NCI-H2029 (cell line): ENCODE measurements at places on chromosomes 7 and 10.
A peak's percentile ranks its signal among the peaks of the same experiment; 100 is the strongest.

DNA sequence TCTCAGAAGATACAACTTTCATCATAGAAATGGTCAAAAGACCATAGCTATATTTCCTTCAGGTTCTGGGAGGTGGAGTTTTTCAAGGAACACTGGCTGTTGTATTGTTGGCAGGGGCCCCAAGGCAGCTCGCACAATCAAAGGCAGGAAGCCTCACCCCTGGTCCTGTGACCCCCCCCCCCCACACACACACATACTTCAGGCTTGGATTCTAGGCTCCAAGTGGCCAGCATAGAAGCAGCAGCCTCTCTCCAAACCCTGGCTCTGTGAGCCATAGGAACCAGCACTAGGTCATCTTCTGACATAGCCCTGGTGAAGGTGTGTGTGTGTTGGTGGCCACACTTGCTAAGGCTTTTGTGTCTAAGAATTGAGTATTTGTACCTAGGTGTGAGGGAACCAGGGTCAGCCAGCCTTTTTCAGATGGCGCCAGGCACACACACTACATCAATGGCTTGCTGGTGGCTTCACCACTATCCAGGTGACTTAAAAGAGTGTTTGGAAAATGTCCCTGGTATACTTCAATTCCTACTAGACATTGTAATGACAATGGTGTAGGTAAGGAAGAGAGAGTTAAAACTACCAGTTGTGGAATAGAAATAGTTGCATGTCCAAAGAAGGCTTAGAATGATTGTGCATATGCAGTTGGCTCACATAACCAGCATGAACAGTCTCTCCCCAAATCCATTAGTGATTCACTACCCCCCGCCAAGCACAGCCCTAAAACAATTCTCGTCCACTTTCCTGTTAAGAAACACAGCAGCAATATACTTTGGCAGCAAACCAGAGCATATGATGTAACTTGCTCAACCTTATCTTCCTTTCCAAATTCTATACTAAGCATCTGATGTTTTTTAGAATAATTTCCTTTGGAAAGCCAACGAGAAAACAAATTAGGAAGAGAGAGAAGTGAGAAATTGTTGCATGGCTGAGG, 91.3 kb downstream of the AVL9 start:
- DNase-seq: no peak

- peak; percentile 79 for DNase-seq
Measured at GRCh38 chr10:23070913-23071218, 24.5 kb upstream of the MSRB2 start.

DNA sequence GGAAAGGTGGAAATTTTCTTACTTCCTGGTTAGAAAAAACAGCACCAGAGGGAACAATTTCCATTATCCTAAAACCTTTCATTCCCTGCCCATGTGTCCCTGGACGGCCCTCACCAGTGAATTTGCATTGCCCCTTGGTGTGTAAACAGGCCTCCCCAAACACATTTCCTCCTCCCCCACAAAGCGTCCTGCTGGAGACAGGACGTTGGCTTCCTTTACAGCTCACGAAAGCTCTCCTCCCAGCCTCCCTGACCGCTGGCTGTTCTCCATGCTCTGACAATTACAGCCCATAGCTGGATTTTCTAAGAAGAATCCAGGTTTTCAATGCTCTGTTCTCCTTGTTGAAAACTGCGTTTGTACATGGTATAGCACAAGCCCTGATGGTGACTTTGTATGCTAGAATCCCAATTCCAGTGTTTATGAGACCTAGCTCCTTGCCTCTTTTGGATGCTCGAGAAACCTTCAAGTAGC, 724.2 kb upstream of the CELF2 start:
- DNase-seq: no peak

GRCh38 chr10:12796401-12797160, 204.9 kb downstream of the CCDC3 start:
- DNase-seq: no peak

- no peak for DNase-seq
Measured at GRCh38 chr10:124069341-124070264, 23.8 kb downstream of the CHST15 start.

- DNase-seq: no peak
Measured at GRCh38 chr7:94001396-94001795, 2.8 kb downstream of the BET1 start.

DNA sequence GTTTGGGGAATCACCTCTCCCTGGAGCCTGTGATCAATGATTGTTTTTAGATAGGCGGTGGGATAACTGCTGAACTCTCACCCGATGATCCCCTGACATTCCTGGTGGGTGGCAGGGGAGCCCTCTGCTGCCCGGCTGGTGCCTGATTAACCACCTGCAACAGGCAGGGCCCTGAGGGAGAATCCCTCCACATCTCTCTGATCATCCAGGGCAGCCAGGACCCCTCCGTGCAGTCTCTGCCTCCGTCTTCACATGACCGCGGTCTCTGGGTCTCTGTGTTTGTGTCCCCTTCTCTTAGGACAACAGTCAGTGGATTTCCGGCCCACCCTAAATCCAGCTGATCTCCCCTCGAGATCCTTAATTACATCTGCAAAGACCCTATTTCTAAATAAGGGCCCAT, 17.4 kb downstream of the CALML5 start:
- no peak for DNase-seq

DNA sequence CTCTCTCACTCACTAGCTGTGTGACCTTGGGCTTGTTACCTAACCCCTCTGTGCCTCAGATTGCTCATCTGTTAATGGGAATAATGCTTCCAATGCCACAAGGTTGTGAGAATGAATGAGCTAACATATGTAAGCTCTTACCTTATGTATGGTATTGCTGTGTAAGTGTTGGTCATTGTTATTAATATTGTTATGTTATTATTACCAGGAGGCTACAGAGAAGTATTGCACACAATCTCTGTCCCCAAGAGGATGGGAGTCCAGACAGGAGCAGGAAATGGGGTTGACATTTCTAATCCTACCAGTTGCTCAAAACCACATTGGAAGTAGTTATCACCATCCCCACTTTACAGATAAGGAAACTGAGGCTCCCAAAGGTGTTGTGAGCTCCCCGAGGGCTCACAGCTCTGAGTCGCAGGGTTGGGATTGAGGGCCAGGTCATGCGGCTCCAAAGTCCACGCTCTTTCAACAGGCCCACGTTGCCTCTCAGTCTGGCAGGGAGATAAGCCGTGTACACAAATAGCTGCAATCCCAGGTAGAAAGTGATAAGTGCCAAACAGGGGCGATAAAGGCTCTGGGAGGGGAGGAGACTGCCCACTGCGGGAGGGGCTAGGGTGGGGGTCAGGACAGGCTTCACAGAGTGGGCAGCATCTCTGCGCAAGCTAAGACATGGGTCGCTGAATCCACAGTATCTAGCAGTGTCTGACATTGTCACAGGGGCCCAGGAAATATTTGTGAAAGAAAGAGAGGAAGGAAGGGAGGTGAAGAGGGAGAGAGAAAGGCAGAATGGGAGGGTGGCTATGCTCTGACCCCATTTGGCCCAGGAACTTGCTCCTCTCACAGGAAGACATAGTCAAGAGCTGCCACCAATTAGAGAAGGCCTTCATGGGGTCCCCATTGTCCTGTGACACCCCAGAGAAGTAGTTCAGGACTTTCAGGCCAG, 9.6 kb upstream of the ZMIZ1 start:
- DNase-seq: no peak

DNA sequence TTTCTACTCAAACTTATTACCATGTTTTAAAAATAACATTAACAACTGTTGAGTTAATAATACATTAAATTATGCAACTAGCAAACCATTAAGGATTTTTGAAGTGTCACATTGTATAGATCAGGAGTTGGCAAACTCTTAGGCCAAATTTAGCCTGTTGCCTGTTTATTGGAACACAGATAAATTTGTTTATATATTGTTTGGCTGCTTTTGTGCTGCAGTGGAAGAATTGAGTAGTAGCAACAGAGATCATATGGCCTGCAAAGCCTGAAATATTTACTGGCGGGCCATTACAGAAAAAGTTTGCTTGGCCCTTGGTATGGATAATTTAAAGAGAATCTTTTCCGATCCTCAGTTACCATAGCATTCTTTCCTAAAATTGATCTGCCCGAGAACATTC, 50.7 kb upstream of the TMEM236 start:
- no peak for DNase-seq

DNA sequence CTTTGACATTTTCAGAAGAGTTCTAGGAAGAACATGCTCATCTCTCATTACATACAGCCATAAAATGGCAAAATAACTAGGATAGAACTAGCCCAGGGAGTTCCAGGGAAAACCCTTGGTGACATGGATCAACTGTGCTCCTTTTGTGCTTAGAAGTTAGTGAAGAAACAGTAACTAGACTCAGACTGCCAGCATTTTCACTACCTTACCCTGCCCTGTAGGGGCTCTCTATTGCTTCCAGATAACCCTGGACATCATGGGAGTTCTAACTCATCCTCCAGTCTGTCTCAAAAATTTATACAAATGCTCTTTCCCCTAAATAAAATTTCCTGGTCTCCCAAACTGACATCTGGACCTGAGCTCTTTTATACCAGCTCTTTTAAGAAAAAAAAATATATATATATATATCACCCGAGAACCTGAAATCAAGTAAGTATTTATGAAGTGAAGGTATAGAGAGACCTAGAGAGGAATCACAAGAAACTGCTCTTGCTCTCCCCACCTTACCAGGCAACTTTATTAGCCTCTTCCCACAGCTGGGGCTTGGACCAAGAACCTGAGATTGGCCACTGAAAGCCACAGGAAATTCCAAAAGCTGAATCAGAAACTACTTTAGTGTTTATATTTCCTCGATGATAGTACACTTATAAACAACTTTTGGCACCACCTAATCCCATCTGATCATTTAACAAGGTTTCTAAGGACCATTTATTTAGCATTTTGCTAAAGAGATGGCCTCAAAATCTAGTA, 101.4 kb downstream of the RELN start:
- DNase-seq: no peak

DNA sequence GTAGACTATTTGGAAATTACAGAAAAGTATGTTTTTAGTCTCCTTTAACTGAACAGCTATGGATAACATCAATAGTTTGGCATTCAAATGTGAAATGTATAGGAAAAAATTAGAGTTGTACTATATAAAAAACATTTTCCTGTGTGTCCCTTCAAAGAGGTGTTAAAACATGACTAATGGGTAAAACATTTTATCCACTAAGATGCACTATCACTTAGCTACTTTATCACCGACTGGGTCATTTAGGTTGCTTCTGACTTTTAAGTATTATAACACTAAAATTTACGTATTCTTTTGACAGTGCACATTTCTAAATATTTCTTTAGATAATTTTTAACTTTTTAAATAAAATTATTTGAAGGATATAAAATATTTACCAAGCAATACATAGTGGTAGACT, 77.6 kb downstream of the UBE2H start:
- DNase-seq: no peak

DNA sequence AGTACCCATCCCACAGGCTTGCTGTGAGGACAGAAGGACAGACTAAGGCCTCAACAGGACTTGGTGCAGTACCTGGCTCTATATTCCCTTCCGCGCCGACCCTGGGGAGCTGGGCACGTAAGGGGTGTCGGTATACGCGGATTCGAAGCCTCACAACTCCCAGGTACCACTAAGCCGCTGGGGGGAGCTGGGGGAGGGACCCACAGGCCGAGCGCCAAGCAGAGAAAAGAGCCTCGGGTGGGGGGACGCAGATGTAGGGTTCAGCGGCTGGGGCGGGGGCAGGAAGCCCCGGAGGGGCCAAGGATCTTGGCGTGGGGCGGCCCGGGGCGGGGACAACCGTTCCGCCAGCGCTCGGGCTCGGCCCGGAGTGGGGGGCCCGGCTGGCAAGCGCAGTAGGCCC, 126.4 kb upstream of the ZNF746 start:
- DNase-seq: no peak

DNA sequence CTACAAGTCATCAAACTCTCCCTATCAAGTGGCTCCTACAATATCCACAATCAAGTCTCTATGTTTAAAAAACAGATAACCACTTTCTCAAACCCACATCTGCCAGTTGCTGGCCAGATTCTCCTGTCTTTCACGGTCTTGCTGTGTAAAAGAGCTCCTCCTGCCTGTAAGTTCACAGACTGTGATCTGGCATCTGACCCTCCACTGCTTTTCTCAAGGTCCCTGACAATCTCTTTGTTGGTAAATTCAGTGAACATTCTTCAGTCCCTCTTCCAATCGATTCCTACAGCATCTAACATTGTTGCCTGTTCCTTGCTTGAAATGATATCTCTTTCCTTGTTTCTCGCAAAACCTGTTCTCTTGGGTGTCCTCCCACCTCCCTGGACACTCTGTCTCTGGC, 18.5 kb upstream of the LMOD2 start:
- no peak for DNase-seq

- no peak for DNase-seq
Measured at GRCh38 chr10:125217990-125218675, 57.8 kb upstream of the CTBP2 start.

DNA sequence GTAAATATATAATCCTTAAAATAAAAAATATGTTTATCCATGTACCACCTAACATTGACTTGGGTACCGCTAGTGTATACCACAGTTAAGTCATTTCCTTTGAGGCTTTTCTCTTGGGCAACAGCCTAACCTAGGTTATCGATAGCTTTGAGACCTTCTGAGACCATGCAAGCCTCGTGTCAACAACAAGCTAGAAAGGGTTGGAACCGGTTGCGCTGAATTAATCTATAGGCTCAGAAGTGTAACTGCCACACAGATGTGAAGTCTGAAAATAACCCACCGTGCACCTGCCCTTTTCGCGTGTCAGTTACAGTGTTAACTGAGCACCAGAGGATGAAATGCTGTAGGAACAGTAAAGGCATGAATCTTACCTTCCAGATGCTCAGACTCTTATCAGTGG, 59.8 kb downstream of the ARID5B start:
- DNase-seq: no peak

DNA sequence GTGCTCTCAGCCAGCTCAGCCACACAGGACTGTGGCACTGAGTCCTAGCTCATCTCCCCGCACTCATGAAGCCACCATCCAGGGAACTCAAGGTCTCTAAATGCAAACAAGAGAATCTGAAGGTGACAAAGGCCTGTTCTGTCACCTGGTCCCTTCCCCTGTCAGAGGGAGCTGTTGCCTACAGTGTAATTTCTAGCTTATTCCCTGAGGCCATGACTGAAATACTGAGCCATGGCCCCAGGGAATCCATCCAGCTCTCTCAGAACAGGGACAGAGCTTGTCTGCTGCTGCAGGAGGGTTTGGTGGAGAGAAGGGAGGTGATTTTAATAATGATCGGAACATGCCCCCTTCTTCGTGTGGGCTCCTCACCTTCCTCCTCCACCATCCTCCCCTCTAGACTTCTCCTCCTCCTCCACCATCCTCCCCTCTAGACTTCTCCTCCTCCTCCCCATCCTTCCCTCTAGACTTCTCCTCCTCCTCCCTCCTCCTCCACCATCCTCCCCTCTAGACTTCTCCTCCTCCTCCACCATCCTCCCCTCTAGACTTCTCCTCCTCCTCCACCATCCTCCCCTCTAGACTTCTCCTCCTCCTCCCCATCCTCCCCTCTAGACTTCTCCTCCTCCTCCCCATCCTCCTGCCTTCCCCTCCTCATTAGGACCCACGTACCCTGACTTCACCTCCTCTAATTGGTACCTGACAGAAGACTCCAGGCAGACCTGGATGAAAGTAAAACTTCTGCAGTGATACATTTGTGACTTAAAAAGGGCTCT, 338.0 kb upstream of the MKI67 start:
- DNase-seq: no peak

DNA sequence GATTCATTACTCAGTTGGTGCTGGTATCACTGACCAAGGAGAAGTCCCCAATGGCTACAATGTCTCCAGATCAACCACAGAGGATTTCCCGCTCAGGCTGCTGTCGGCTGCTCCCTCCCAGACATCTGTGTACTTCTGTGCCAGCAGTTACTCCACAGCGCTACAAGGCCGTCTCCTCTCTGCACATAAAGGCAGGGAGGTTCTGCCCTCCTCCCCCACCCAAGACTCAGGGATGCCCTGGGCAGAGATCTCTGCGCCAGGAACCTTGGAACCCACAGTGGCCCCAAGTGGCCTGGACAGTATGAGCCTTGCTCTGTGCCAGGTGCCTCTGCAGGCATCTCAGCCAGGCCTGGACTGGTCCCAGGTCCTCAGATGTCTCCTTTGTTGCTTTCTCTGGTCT, 193.4 kb upstream of the PRSS58 start:
- DNase-seq: no peak
